Transverse colon (tissue), 4 donors: ENCODE measurements at places on chromosomes 4 and X. TPM values are rescaled to one million over a fixed set of nuclear protein-coding genes. Genes with fewer than 3 reads are reported as not detected.

The DTHD1 gene
- not detected for total RNA-seq

DNA sequence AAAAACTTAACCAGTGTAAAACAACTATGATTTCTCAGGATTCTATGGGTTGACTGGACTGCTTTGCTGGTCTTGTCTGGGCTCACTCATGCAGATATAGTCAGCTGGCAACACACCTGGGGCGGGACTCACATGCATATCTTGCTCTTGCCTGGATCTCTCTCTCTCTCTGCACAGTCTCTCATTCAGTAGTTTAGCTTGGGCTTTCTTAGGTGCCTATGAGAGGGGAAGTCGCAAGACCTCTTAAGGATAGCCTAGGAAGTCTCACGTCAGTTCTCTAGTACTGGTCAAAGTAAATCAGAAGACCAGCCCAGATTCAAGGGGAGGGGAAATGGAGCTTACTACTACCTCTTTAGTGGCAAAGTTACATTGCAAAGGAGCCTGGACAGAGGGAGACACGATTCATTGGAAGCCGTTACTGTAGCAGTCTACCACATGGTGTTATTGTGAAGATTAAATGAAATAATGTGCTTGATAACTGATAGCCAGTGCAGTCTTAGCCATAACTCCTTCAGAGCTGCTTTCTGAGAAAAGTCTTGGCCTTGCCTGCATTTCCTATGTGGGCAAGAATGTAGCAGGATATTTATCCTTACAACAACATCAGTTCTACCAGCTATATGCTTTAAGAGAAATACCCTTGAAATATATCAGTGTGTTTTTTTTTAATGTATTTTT lies 2.1 kb downstream of the COPS4 start:
- no peak for DNase-seq

- no peak for DNase-seq
Measured at GRCh38 chr4:90546114-90546513, 418.9 kb downstream of the CCSER1 start.

- DNase-seq, result peak; percentile 26
Measured at GRCh38 chrX:135740681-135741149, 27.3 kb downstream of the CT45A1 start.

DNA sequence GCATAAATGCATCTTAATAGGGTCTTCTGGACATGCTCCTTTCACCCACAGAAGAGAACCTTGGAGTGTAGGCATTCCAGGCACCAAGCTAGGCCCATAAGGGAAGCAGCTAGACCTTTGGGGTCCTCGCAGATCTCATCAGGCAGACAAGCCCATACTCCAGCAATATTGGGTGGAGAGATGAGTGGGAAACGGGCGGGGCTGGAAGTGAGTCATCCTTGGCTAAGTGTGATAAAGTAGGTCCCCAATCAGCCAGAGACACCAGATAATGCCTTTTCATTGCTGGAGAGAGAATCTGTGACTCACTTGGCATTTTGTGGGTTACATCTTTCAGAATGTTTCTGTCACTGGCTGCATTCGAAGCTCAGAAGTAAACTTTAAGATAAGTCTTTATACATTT lies 133.3 kb upstream of the MBNL3 start:
- DNase-seq, result no peak

The NR3C2 gene
- total RNA-seq, result 121 TPM

DNA sequence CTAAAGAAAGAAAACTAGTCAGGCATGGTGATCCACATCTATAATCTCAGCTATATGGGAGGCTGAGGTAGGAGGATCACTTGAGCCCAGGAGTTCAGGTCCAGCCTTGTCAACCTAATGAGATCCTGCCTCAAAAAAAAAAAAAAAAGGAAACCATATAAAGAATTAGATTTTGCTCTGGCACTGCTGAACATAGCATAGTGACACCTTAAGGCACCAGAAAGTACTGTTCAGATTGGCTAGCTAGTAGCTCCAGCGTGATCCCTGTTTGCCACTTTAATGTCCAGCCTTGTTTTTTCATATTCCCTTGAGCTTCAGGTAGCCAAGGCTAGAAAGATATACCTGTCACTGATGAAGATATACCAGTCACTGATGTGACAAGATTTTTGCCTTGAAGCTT lies 34.1 kb downstream of the EXOC1 start:
- no peak for DNase-seq

DNA sequence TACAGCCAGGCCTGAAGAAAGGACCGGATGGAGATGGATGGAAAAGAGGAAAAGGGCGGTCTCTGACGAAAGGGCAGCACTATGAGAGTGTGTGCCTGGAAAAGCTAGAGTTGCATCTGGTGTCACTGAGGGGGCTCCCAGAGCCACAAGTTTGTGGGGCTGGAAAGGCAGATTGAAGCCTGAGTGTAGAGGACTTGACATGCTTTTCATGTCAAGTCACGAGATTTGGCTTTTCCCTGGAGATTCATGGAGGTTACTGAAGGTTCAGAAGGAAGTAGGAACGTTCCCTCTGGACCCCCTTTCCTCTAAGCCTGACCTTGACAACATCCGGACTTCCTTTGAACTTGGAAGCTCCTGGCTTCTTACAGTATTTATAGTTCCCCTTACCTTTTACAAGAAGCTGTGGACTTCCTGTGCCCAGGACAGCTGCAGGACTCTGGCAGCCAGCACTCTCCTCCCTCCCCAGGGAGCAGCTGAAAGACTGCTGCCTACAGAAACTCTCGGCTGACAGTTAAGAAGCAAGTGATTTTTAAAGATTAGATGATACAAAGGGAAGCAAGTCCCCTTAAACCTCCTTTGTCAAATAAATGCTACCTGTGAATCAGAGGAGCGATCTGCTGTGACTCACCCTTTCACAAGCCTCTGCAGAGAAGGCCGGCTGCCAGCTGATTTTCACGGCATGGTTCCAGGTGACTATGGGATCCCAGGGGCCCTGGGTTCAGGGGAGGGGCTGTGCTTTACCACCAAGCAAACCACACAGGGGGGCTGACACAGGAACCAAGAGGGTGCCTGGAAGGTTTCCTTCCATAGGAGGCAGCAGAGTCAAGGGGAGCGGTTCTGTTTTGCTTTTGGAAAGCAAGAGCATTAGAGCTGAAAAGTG lies 72.9 kb upstream of the STIM2 start:
- DNase-seq, result peak; percentile 39

DNA sequence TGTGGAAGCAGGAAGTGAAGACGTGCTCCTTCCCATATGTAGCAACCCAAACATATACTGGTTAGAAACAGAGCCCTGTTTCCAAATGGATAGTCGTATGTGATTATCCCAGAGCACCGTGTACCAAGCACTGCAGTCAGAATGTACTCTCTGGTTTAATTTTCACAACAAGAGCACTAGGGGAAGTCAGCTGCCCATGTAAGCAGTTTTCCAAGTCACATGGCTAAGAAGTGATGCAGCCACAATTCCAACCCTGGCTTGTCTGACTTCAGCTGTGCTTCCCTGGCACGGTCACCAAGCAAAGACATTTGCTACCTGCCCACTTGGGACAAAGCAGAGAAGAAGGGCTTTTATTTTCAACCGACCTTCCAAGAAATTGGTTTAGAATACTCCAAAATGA lies 28.2 kb upstream of the CEP135 start:
- DNase-seq, result no peak

DNA sequence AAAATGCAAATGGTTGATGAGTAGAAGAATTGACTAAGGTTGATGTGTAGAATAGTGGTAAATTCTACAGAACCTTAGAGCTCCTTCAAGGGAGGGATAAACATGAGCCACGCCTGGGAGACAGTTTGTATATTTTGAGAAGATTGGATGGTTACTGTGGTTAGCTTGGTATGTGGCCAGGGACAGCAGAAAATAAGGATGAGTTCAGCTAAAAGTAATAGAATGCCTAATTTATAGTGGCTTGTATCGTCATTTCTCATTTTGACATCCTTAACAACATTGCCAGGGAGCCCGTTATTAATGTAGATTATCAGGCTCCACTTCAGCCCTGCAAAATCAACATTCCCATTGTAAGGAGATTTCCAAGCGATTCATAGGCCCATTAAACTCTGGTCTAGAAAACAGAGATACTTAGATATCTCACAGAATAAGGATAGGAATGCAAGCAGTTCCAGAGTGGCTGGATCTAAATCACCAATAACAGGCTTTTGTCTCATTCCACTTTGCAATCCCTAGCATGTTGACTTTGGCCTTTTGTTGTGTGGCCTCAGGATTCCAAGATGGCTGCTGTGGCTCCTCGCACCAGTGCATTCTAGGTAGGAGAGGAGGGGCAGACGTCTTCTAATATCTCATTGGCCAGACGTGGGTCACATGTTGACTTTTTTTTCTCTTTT lies 6.4 kb upstream of the PTTG2 start:
- no peak for DNase-seq

DNA sequence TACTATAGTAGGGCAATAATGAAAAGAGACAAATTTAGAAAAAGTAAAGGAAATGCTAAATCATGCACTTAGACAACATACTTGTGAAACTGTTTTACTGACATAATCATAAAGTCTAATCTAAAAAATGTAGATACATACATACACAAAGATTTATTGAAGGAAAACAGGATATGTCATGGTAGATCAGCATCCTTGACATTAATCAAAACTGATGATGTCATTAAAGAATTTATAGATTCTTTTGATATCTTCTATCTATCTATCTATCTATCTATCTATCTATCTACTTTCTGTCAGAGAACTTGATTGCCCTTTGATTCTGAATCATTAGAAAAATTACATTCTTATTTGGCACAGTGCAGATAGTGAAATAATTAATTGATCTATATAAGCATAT lies 311.3 kb downstream of the CCSER1 start:
- DNase-seq, result no peak

DNA sequence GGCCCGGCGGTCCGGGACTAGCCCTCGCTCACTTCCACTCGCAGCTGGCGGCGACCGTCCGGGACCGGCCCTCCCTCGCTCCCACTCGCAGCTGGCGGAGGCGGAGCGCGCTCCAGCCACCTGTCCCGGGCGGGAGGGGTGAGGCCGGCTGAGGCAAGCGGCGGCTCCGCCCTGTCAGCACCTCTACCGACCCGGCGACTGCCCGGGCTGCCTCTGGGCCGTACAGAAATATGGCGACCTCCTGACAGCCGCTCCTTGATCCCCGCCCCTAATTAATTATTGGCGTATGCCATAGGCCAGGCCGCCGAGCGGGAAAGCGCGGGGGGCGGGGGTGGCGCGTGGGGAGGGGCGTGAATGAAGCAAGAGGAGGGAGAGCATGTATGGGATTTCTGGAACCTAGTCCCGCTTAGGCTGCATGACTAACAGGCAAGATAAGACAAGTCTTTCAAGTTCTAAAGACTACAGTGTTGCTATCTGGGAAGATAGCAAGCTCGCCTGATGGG lies at the start of gene MORC4:
MORC4 (minus strand) TSS at position 200 of the 503 bp plus-strand sequence. CDS start 243 bp downstream, outside the sequence.
- DNase-seq, result peak; percentile 78

The NRK gene
- total RNA-seq, result under 0.01 TPM

DNA sequence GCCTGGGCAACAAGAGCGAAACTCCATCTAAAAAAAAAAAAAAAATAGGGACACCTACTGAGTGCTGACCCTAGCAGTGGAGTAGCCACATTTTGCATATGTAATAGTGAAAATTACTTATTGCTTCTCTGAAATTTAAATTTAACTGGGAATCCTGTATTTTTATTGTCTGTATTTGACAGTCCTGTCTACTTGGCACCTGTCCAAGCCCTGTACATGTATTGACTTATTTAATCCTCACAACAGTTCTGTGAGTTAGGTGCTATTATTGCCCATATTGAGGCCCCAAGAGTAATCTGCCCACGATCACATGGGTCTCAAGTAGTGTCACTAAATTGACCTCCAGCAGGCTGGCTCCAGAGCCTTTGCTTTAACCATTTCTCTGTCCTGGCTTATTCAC lies 81.6 kb downstream of the WDR19 start:
- DNase-seq, result no peak
